ENCODE measurements at places on chromosomes 6 and 20.

- no peak for DNase-seq
Observed at GRCh38 chr6:39195792-39196385, 33.4 kb downstream of the KCNK5 start.

GRCh38 chr6:6569096-6569810, 19.3 kb upstream of the LY86 start:
- no peak for DNase-seq

- no peak for DNase-seq
Observed at GRCh38 chr6:105750089-105750488, 336.0 kb upstream of the PRDM1 start.

- no peak for DNase-seq
Observed at GRCh38 chr6:43011207-43011606, 2.5 kb downstream of the MEA1 start.

GRCh38 chr6:14601490-14601889, 483.9 kb downstream of the CD83 start:
- DNase-seq: no peak

GRCh38 chr6:41781366-41781730, 766 bp downstream of the PRICKLE4 start:
- no peak for DNase-seq

- no peak for DNase-seq
Observed at GRCh38 chr6:79686707-79687309, 55.7 kb downstream of the SH3BGRL2 start.

DNA sequence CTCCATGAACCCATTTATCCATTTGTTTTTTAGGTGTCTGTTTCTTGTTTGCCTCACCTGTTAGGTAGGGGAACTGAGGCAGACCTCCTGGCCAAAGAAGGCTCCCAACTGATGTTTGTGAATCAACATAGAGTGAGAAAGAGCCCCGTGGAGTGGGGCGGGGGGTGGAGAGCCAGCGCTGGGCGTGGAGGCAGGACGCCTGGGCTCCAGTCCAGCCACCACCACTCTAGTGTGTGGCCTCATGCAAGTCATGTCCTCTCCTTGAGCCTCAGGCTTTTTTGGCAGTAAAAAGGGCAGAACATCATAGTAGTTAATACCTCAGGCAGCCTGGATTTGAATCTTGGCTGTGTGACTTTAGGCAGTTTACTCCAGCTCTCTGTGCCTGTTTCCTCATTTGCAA, 42.2 kb upstream of the SCRT2 start:
- no peak for DNase-seq

- no peak for DNase-seq
Observed at GRCh38 chr6:167551628-167552257, 226.9 kb downstream of the TTLL2 start.

- no peak for DNase-seq
Observed at GRCh38 chr6:52392944-52393343, 27.2 kb upstream of the EFHC1 start.

DNA sequence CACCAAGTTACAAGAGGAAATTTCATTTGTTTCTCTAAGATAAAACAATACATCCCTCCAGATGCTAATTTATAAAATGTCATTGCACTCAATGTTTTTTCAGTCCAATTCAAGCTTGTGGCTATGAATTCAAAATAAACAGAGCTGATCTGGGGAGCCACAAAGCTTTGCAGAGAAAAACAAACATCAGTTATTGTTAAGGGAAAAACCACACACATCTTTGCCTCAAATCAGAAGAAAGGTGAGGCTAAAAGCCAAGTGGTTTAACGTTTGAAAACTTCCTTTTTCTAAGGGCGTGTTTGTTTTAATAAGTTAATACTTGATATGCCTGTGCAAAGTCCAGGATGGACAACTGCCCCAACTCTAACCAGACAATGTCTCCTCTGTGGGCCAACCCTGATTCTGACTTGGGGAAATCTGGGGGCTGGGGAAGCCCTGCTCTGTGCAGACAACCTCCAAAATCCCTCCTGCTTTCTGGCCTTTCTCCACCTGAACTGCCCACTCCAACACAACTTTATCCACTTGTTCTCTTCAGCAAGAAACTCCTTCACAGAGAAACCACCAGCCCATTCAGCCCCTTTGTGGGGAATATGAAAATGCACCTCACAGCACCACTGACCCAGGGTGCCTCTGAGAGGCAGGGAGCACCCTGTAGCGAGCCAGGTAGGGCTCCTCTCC, 44.6 kb upstream of the NT5E start:
- no peak for DNase-seq

- no peak for DNase-seq
Observed at GRCh38 chr6:111943266-111943665, 70.0 kb upstream of the FYN start.

GRCh38 chr20:50120935-50121693, 8.2 kb upstream of the UBE2V1 start:
- DNase-seq: no peak

GRCh38 chr6:142796571-142796970, 148.4 kb downstream of the HIVEP2 start:
- DNase-seq: no peak

DNA sequence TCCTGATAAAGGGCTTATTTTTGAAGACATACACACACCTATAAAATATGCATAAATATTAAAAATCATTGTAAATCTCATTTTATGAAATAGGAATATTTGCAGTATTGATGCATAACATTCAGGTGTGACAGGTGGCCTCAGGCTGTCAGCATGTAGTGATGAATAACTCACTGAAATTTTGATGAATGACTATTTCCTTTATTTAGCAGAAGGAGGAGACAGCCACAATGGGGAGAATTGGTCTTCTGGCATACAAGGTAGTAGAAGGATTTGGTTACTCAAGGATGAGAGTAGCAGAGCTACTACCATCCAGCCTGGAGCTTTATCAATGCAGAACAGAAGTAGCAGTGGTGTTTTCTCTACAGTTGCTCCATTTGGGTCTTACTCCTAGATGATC, 47.2 kb downstream of the RGS17 start:
- no peak for DNase-seq

DNA sequence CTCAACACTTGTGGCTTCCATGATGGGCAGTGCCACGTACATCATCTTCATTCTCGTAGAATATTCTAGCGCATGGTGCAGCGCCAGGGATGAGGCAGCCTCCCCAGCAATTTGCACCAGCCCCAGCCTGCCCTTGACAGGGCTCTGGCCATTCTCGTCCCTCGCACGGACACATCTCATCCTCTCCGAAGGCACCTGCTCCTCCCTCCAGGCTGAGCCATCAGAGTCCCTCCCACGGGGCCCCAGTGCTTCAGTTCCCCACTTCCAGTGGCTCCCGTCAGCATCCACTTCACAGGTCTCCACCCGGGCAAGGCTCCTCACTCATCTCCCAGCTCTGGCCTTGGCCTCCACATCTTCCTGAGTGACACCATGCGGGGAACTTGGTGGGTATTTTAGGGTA, 13.3 kb upstream of the PHACTR3 start:
- no peak for DNase-seq

GRCh38 chr6:13367396-13367795, 39.1 kb upstream of the TBC1D7 start:
- DNase-seq: no peak

DNA sequence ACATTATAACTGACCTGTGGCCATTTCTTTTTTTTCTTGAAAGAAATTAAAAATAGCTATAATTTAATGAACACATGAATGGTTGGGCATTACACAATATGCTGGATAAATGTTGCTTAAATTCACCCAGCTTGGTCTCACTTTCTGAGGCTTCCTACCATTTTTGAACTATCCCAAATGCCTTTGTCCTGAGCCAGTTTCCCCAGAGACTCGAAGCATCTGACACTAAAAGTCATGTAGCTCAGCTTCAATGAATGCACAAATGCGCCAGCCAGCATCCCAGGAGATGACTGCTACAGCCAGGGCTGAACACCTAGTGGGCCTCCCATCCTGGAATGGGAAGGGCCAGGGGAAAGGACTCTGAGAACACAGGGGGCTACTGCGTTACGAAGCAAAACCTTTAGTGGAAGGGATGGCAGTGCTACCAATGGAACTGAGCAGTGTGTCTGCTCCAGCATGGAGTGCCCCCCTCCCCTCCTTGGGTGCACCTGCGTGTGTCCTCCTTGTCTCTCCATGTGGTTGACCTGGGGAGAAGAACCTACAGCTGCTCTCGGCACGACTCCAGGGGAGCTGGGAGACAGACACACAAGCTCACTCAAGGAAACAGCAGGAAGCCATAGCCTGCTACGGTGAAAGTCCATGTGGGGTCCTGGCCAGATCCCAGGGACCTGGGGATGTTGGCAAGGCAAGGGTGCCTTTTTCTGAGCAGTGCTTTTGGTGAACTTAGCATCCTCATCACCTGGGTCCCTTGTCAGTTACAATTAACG, 60.9 kb downstream of the IRF4 start:
- no peak for DNase-seq
